Fibroblast of villous mesenchyme (primary cell): ENCODE measurements at places on chromosomes 4 and X. TPM values are rescaled to one million over a fixed set of nuclear protein-coding genes. Genes with fewer than 3 reads are reported as not detected.

GRCh38 chr4:78644744-78645330 lies 93.3 kb downstream of the ANXA3 start:
- peak; percentile 84 for DNase-seq

- no peak for DNase-seq
These were observed 327.1 kb downstream of the STIM2 start for GRCh38 chr4:27187786-27188185.

DNA sequence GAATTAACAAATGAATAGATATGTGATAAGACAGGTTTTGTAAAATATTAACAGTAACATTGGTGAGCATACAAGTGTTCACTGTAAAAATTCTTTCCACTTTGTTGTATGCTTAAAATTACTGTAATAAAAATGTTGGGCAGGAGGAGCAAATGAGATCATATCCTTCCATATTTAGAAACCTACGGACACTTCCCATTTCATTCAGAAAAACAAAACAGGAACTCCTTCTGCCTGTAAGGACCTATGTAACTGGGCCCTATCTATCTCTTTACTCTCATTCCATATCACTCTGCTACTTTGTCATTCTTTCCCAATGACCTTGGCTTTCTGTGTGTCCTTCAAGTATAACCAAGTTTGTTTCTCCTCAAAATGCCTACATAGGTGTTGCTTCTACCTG lies 53.7 kb upstream of the SLC39A8 start:
- no peak for DNase-seq

GRCh38 chr4:4341861-4342650 lies 44.8 kb upstream of the NSG1 start:
- no peak for DNase-seq

DNA sequence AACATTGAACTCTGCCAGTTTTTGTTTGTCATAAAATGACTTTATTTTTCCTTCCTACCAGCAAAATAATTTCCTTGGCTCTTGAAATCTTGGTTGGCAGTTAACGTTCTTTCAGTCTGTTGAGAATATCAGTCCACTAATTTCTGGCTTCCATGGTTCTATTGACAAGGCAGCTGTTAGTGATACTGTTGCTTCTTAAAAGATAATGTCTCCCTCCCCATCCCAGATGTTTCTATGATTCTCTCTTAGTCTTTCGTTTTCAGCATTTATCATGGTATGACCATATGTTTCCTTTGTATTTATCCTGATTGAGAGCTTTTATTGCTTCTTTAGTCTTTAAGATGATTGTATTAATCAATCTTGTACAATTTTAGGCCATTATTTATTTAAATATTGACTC lies 81.1 kb upstream of the STK26 start:
- no peak for DNase-seq

- no peak for DNase-seq
These were observed 43.1 kb upstream of the C1GALT1C1 start for GRCh38 chrX:120672841-120673530.

DNA sequence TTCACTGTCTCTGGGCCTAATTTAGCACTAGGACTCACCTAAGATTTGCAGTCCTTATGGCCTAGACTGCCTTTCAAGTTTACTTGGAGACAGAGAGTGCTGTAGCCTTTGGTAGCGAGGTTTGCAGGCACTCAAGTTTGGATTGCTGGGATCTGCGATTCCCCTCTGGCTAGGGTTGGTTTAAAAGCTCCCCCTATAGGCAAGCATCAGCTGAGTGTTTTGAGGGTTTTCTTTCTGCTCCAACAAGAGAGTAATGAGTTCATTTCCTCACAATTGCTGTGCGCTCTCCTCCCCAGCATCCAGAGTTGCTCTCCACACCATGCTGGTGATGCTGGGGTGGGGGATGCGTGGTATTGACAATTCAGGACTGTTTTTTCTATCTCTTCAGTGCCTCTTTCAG lies 206.9 kb downstream of the GLUD2 start:
- DNase-seq: peak; percentile 0

DNA sequence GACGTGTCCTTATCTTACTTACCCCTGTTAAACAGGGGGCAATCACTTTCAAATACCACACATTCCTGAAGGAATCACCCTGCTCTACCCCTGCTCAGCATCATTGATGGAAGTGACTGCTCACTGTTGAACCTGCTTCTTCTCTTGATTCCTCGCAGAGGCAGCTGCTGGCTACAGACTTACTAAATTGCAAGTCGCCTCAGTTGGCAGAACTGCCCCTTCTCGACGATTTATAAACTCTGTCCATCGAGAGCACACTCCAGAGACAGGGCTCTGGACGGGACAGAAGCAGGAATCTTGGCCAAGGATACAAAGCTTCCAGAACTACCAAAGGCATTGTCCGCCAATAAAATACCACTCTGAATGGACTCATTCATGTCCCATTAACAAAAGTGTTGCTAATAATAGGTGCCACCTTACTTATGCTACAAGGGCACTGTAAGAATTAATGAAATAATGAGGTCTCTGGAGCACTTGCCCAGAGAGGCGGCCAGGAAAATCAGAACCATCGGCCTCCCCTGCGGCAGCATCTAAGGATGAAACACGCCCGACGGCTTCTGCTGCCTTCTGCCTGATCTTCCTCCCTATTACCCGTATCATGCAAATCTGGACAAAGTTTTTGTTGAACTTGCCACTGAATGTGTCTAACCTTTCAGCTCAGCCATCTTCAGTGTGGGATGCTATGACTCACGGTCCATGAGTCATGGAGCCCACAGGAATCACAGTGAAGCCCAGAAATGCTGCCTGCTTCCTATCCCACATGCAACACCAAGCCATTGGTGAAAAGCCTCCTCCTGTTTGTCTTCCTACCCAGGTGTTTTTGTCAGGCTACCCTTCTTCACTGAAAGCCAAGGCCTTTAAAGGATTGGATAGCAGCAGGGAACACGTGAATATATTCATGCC lies 164.9 kb downstream of the MAML3 start:
- DNase-seq: peak; percentile 84

DNA sequence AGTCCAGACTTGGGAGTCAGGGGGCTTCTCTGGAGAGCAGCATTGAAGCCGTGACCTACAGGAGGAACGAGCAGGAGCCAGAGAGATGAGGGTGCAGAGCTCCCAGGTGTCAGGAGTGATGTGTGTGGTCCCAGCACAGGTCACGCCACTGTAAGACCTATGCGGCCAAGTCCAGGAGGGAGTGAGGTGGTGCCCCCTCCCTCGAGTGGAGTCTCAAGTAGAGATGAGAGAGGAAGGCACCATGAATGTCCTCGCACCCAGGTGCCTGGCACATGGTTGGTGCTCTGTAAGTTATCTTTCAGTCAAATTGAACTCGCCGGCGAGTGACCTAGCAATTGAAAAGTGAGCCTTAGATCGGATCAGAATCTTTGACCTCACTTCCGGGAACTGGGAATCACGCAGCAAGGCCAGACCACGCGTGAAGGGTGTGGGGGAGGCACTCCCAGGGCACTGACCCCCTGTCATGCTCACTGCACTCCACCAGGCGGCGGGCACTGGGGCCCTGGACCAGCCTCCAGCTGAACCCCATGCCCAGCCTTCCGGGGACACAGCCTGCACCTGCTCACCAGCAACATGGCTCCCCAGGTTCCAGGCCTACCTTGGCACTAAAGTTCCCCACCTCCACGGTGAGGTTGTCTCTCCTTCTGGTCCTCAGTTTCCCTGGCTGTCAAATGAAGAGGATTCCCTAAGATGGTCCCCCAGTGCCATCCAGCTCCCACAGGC lies 127.4 kb downstream of the HMX1 start:
- no peak for DNase-seq

- no peak for DNase-seq
These were observed 2.7 kb downstream of the SHOX start for GRCh38 chrX:633043-633984.

- no peak for DNase-seq
These were observed 50.3 kb downstream of the CHRDL1 start for GRCh38 chrX:110745288-110745687.

DNA sequence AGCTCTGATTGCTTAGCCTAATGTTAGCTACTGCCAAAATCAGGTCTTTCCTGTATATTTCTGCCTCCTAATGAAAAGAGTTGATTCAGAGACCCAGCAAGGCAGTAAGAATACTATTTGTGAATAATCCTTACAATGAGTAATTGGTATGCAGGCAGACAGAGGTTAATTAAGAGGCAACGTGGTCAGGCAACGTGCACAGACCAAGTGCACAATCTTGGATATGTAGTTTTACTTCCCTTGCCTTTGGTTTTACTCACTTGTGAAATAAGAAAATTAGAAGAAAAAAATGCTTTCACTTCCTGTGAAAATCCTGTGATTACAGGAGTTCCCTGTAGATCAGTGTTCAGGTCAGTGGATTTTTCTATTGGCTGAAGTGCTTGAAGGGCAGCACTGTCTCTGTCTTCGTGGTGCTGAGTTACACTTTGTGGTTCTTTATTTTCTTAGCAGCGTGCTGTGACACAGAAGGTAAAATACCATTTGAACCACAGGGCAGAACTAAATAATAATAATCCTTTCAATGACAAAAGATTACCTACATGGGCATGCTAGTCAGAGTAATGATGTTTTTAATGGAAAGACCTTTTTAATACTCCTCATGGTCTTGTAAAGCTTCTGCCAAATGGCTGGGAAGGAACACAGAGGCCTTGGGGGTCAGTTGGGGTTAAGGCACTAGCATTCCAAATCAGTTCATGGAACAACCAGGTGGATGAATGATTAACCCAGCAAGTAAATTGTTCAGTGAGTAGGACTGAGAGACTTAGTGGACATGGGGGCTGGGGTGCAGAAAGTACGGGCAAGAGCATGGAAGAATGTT lies 430.9 kb downstream of the MAPK10 start:
- peak; percentile 27 for DNase-seq

DNA sequence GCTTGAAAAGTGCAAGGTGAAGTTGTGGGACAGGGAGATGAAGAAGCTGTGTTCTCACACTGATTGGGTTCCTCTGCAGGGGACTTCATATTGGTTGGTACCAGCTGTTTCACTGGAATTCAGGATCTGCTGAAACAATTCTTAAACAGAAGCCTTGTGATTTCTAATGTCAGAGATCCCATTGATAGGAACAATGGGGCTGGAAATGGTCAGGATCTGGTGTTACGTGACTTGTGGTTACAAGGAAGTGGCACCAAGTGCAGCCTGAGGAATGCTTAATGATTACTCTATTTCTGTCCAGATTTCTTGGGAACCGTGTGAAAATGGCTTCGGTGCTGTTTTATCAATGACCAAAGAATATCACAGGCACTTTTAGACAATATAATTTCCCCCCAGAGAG lies 68.1 kb downstream of the MOSPD2 start:
- DNase-seq: no peak

DNA sequence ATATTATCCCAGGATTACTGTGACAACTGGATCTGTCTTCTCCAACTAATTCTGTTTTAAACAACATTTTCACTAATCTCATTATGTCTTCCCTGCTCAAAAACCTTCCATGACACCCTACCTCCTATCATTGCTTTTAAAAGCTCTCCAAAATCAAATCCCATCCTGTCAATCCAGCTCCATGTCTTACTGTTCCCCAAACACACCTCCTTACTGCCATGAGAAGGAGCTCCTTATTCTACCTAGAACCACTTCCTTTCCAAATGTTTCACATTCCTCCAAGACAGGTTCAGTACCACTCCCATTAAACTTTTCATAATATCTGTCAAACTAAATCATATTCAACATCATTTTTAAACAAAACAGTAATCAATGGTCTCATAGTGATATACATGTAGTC lies 66.9 kb upstream of the WDR17 start:
- DNase-seq: no peak

- no peak for DNase-seq
These were observed 1881.7 kb downstream of the PCDH7 start for GRCh38 chr4:32601848-32602247.

ZNF732 gene
- 0.43 and 0.64 TPM in 2 replicates for total RNA-seq

ITIH6 gene
- total RNA-seq: not detected in 2 replicates
